ENCODE measurements at places on chromosomes 7 and 10.
A peak's percentile ranks its signal among the peaks of the same experiment; 100 is the strongest.

GRCh38 chr10:132712291-132712690 lies 73.7 kb downstream of the NKX6-2 start:
- DNase-seq, result no peak

- no peak for DNase-seq
These were observed 22.1 kb upstream of the LMOD2 start for GRCh38 chr7:123633553-123633952.

DNA sequence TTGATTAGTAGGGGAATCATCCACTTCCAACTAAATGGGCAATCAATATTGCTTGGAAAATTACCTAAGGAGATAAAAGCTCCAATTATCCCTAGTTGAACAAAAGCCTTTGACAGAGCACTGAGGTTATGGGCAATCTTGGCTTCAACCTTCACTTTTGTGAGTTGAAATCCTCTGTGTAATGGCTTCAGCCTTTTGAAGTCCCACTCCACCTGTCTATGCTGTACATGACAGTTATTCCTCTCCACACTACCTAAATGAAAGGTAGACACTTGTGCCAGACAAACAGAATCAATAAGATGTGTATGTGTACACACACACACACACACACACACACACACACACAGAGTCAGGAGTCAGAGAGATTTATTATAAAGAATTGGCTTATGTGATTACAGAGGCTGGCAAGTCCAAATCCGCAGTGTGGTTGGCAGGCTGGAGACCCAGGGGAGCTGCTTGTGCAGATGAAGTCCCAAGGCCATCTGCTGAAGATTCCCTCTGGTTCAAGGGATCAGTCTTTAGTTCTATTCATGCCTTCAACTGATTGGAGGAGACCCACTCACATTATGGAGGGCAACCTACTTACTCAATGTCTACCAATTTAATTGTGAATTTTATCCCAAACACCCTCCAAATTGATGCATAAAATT lies 164.8 kb upstream of the CDC14C start:
- no peak for DNase-seq

GRCh38 chr7:64946772-64947171 lies 43.7 kb downstream of the ZNF273 start:
- no peak for DNase-seq

- DNase-seq, result no peak
These were observed 206.7 kb upstream of the POT1 start for GRCh38 chr7:125136341-125136740.

DNA sequence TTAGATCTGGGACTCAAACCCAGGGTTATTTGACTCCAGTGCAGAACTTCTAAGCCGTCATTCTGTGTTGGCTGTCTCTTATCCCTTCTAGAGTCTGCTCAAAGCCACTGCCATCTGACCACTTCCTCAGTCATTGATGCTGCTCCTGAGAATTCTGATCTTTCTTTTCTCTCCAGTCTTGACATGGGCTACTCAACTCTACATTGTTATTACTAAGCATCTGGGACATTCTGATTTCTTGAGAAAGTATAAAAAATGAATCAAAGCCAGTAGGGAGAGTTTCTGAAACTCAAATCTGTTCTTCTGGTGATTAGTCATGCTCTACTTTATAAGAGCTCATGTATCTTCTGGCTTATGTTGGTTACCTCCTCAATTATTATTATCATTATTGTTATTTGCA lies 48.7 kb downstream of the ANK3 start:
- no peak for DNase-seq

GRCh38 chr10:101780818-101781654 lies 2.2 kb downstream of the NPM3 start:
- no peak for DNase-seq

DNA sequence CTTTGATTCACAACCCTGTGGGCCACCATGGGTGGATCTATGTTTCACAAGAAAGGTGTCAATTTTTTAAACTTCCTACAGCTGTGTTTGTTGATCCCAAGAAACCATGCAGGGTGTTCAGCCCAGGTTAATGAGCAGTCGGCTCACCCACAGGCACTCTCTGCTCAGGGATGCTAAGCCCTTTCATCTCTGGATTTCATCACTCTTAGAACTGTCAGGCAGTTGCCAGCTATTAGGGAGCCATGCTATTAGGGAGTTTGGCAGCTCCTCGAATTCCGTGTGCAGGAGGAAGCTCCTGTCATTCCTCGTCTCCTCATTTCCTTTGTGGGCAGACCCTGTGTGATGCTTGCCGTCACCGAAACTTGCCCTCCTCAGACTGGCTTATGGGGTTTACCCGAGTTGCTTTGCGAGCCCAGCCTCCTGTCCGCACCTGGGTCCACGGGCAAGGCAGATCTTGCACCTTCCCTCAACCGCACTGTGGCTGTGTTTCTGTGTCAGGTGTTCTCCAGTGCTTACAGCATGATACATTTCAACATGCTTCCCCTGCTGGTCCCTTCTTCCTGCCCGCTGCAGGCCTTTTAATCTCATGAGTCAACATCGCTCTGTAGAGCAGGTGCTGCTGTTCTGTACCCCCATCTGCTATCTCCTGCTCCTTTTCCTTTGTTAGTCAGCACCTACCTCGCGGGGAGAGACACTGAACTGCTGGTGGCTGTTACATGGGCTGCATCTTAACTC lies 509.8 kb downstream of the SUGCT start:
- DNase-seq, result no peak

DNA sequence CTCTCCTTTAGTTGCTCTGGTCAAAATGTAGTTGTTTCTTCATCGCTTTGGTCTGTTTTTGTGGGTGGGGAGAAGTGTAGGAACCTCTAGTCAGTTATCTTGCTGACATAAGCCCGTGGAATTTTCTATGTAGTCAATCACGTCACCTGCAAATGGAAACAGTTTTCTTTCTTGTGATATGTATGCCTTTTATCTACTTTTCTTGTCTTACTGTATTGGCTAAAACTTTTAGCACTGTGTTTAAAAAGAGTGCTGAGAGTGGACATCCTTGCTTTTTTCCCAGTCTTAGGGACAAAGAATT lies 42.3 kb downstream of the AKR1E2 start:
- no peak for DNase-seq

DNA sequence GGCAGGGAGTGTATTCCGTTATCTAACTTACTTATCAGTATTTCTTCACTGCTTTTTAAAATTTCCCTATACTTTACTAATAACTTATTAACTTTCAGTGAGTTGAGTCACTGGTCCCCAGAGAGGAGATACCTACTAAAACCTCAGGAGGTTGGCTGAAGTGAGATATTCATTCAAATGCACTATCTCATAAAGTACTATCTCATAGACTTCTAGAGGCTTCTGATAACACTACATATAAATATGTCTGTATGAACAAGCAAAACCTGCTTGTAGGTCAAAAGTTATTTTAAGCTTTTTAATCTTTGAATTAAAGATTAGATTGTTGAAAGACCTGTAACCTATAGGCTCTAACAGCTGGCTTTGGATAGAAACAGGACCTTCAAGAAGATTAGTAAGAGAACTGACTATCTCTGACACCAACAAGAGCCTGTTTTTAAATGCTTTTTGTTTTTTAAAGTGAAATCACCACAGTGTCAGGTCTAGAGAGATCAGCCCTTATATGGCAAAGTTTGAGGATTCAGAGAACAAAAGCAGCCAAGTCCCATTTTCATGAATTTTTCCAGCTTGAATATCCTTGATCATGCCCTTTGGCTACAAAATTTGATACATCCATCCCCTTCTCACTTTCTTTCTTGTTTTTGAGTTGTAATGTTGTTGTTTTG lies 242.2 kb downstream of the ARL4A start:
- no peak for DNase-seq

GRCh38 chr7:94394437-94395140 lies at the start of gene COL1A2:
Gene COL1A2, plus strand, starts transcription at chr7:94394895. Its CDS starts 137 bp downstream, at chr7:94395032.
- DNase-seq, result no peak

DNA sequence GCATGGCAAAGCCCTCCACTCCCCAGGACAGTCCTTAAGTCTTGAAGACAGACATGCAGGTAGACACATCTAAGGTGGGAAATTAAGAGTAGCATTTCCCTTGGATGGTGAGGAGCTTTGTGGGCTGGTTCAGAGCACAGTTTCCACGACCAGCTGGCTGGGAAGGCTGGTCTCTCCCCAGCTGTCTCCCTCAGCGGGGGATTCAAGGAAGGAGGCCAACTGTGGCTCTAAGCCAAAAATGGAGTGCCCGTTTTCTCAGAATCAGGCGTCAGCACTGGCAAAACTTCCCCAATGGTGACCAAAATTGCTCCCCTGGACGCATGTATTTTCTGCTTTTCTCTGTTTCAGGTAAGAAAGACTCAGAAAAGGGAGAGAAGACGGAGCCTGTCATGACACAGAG lies 230.6 kb upstream of the FZD8 start:
- peak; percentile 51 for DNase-seq

DNA sequence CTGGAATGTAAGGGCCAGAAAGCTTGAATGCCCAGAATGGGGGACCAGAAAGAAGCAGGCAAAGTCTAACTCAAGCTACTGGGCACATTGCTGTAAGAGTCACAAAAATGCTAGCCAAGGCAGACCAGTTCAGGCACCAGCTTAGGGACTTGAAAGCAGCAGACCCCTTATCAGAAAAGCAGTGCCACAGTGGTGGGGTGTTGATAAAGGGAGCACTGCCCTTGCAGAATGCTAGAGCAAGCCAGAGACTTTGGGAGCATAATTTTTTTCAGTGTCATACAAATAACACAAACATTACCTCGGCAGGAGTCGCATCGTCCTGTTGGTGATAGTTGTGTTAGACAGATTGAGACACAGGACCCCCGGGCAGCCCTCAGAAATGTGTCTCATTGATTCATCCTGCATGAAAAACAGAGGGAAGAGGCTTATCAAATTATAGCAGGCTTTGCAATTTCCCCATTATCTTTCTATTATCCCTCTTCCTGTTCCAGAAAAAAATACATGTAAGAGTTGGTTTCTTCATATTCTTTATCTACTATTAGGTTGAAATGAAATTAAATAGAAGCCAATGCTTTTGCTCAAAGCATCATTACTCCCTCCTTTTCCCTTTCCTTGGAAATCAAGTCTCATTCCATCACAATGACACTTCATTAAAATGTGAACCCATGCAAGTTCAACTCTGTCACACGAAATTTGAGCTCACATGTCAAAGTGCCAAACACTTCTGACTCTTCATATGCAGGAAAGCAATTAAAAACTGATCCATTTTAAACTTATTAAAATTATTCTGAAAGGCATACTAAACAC lies 13.4 kb downstream of the LRRC17 start:
- no peak for DNase-seq

GRCh38 chr10:106226828-106227227 lies 937.7 kb downstream of the SORCS1 start:
- no peak for DNase-seq

DNA sequence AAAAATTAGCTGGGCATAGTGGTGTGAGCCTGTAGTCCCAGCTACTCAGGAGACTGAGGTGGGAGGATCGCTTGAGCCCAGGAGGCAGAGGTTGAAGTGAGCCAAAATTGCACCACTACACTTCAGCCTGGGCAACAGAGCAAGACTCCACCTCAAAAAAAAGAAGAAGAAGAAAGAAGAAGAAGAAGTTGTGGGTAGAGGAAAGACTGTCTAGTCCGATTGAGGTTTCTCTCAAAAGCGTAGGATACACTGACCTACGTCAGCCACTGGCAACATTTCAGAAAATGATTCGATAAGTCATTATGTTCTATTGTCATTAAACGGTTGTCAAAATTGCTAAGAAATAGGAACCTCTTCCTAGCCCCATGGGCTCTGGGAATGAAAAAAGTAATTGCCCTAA lies 22.3 kb upstream of the RHBDD2 start:
- no peak for DNase-seq

DNA sequence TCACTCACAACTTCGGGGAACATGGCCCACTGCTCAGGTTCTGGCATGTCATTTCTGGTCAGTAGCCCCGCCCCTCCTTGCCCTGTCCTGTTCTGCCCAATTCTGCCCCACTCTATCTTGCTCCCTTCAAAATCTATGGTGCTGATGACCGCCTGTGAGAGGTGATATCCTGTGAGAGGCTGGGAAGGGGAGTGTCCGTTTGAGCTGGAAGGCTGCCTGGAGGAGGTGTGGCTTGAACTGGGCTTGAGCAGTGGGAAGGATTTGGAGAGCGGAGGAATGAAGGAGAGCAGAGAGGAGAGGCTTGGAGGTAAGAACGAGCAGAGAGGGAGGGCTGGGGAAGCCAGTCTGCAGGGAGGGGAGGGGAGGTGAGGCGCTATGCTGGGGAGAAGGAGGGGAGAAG lies 145.3 kb downstream of the RPS24 start:
- DNase-seq, result no peak

DNA sequence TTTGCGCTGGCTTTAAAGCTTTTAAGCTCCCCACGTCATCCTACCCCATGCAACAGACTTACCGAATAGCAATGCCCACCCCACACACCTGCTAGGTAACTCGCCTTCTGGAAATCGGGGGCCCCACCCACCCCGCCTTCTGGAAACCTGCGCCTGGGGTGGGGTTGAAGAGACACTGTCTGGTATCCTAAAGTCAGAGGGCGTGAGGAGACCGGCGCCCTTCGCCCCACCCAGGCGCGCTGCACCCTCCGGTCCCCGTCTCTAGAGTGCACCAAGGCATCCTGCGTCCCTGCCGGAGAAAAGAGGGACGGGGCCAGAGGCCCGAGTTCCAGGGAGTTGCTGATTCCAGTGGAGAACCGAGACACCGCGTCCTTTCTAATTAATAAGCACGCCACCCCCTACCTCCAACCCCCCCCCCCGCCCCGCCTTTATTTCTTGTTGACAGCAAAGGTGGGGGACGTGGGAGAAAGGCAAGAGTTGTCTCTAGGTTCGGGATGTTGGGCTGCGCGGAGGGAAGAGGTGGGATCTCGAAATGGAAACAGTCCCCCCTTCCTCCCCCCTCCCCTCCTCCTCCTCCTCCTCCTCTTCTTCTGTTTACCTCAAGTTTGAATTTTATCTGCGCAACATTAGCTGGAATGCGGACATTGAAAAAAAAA lies 220.9 kb upstream of the MKLN1 start:
- no peak for DNase-seq

GRCh38 chr10:22652988-22653481 lies 61.3 kb downstream of the PIP4K2A start:
- DNase-seq, result no peak

GRCh38 chr10:11404901-11405300 lies 206.5 kb downstream of the USP6NL start:
- no peak for DNase-seq

- DNase-seq, result no peak
These were observed 8.0 kb downstream of the DNAJC1 start for GRCh38 chr10:21995557-21995956.

DNA sequence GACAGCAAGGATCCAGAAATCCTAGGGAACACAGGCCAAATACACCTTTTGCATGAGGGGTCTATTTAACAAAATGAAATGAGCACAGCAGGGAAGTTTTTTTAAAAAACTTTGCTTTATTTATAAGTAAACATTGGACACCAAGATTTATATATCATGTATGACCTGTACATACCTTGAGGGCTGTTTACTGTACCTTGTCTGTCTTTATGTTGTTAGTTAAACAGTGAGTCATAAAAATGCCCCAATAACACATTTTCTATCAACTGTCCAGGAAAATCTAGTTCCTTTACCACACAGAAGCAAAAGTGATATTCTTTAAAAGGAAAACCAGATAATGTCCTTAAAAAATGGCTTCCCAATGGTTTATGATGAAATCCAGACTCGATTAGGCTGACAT lies 45.1 kb upstream of the AGR3 start:
- DNase-seq, result no peak

DNA sequence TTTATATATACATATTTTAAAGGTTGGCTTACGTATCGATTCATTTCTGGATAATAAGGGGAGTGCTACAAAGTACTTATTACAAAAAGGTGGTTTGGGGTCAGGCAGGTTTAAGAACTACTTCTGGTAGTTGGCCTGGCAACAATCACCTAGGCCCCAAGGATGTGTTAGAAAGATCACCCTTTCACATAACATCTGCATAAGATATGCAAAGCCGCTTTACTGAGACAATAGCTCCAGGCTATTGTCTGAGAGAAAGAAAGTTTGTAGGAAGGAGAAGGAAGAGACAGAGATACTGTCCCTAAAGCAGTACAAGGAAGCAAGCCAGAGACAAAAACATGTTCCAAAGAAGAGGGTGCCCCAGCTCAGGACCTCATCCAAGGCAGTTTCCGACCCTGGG lies 6.2 kb downstream of the PAXIP1 start:
- no peak for DNase-seq
